ENCODE measurements at places on chromosomes 13 and 19.
A peak's percentile ranks its signal among the peaks of the same experiment; 100 is the strongest.

GRCh38 chr13:104632736-104633135 lies 1566.5 kb upstream of the SLC10A2 start:
- peak; percentile 10 for DNase-seq

DNA sequence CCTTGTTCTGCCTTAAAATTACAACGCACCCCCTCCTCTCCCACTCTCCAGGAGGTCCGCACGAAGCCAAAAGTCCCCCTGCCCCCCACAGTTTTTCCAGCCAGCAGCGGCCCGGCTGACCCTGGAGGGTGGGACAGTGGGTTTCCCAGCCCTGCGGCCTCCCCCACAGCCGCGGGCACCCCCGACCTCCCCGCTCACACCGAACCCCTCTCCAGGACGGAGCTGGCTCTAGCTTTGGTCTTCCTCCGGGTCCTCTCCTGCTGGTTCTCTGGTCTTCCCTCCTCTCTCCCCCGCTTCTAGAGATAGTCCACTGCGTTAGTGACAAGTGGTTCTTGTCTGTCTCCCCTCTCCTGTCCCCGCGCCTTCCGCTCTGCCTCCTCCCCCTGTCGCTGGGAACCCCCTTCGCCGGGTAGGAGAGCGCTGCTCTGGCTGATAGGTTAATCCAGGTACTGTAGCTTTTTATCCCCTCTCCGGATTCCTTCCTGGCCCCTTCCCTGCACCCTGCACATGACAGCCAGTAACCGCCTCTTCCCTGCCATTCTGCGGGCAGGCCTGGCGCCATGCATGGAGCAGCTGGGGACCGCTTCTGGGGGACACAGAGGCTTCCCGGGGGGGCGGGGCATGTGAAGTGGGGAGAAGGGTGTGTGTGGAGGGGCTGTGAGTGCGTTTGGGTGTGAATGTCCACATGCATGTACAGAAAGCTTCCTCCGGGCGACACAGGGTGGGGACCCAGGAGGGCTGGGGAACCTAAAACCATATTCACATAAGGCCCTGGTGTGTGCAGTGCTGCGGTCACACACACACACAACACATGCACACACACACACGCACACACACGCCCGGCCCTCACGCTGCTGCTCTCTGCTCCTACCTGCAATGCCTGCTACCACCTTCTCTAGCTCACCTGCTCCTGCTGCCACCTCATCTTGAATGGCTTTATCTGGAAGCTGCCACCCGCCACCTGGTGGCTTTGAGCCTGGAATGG lies 17.2 kb downstream of the PRR36 start:
- DNase-seq: no peak

DNA sequence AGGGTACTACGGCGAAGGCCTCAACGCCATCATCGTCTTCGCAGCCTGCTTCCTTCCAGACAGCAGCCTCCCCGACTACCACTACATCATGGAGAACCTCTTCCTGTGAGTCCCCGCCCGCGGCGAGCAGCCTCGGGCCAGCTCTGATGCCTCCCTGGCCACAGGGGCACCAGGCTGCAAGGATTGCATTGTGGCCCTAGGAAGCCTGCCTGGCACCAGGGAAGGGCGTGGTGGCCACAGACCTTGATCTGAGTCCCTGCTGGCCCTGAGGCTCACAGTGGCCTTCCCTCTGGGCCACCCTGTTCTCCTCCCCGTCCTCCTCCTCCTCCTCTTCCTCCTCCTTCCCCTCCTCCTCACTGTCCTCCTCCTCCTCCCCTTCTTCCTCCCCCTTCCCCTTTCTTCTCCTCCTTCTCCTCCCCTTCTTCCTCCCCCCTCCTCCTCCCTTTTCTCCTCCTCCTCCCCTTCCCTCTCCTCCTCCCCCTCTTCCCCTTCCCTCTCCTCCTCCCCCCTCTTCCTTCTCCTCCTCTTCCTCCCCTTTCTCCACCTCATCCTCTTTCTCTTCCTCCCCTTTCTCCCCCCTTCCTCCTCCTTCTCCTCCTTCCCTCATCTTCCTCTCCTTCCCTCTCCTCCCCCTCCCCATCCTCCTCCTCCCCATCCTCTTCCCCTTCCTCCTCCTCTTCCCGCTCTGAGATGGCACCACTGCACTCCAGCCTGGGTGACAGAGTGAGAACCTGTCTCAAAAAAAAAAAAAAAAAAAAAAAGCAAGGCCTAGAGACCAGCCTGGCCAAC lies 24.4 kb upstream of the NMRK2 start:
- no peak for DNase-seq

DNA sequence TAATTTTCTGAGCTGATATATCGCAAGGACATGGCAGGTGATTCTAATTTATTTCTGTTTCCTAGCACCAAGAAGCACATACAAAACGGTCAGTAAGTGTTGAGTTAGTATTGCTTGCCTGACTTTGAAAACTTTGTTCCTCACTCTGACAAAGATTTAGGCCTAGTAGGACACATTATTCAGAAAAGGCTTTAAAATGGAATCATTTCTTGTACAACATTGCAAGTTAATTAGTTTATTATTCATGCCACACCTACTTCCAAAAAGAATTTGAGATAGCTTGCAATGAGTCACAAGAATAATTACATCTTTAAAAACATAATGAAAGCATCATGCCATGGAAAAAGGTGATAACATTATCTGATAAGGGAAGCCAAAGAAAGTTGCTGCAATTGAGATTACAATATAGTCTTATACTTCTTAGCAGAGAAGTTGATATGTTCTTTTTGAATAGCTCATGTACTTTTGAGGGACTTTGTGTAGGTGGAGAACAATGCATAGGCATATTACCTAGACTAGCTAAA lies 474.2 kb downstream of the KLF5 start:
- DNase-seq: no peak

DNA sequence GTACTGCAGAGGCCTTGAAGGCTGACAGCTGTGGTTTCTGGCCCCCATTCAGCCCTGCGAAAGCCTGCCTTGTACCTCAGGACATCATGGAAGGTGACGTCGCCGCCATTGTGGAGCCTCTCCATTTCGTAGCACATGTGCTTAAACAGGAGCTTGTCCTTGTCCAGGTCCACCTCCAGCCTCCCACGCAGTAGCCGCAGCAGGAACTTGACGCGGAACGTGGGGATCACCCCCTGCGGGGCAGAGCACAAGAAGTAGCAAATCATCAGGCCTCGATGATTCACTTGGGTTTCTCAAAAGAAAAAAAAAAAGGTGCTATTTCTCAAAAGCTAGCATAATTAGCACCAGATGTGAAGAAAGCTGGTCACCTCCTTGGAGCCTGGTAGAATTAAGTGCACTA lies 351.0 kb downstream of the NALCN start:
- no peak for DNase-seq

GRCh38 chr13:91368676-91369440 lies 21.4 kb downstream of the MIR17HG start:
- no peak for DNase-seq

- no peak for DNase-seq
These were observed 19.2 kb upstream of the TPM4 start for GRCh38 chr19:16057062-16057461.

GRCh38 chr13:71460211-71460610 lies 406.8 kb downstream of the DACH1 start:
- no peak for DNase-seq

DNA sequence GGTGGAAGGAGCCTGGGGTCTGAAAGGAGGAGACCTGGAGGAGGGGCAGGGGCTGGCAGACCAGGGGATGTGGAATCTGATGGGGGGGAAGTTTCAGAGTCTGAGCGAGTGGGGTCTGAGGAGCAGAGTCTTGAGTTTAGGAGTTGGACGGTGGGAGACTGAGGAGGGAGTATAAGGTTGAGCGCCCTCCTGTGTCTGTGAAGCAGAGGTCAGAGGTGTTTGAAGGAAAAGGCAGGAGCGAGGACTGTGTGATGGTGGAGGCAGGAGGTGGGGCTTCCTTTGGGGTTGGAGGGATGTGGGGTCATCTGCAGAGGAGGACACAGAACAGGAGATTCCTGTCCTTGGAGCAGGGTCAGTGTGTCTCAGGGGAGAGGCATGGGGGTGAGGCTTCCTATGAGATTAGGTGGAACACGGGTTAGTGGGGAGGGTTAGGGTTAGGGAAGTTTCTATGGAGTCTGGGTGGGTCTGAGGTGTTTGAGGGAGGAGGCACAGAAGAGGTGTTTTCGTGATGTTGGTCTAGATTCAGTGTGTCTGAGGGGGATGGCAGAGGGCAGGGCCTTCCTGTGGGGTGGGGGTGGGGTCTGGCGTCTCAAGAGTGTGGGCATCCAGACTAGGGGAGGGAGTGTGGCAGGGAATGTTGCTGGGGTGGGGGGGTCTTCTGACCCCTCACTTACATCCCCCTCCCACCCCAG lies 8.3 kb downstream of the RYR1 start:
- DNase-seq: no peak

DNA sequence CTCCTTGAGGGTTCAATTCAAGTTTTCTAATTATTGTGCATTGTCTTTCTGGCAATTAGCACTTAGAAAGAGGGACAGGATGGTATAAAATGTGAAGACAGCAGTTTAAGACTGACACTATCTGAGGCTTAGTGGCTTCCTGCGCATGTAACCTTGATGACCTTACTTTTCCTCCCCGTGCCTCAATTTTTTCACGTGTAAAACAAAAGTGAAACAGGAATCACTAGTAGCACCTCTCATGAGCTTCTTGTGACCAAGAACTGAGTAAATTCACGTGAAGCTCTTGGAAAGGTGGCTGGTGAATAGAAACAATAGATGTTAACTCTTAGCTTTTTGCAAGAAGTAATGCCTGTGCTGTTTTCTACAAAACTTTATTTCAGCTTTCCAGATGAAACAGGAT lies 233.9 kb downstream of the LMO7 start:
- no peak for DNase-seq

DNA sequence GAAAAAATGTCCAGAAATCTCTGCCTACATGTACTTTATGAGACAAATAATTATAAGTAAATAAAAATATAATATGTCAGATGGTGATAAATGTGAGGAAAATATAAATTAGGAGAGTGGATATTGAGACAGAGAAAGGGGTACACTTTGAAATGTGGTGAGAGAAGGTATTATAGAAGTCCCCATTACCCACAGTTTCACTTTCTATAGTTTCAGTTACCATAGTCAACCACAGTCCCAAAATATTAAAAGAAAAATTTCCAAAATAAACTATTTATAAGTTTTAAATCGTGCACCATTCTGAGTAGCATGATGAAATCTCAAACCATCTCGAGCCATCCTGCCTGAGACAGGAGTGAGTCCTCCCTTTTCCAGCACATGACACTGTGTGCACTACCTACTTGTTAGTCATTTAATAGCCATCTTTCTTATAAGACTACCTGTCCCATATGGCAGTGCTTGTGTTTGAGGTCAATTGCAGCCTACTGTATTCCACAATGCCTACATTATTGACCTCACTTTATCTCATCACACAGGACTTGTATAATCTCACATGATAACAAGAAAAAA lies 653.7 kb downstream of the DACH1 start:
- no peak for DNase-seq

- no peak for DNase-seq
These were observed 190.1 kb downstream of the KLF5 start for GRCh38 chr13:73248711-73249580.

DNA sequence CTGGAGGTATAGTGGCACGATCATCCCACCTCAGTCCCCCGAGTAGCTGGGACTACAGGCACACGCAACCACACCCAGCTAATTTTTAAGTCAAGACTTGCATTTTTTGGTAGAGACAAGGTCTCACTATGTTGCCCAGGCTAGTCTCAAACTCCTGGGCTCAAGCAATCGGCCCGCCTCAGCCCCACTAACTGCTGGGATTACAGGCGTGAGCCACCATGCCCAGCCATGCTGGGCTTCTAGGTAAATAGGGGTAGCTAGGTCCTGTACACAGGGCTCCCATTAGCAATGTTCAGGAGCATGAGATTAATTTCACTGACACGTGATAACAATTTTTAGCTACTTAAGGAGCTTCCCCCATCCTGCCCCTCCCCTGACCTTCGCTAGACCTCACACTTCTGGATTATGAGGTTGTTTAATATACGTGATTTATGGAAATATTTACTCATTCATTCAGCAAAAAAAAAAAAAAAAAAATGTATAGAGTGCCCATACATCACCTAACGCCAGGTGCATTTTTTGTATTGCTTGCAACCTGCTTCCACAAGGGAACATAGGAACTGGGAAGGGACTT lies 19.2 kb downstream of the TMEM272 start:
- no peak for DNase-seq

DNA sequence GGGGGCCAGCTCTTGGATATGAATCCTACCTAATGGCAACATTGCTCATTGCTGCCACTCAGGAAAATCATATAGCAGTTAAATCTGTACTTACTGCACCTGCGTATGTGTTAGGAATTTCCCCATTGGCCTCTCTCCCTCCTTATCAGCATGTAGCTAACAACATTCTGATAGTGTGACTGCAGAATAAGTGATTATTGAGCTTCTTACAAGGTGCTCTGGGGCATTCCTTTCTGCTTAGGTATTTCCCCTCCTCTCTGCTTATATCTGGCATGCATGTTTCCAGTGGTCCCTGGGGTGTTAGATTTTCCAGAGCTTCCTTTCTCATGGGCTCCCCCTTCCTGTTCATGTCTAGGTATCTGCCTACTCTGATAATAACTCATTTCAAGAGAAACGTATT lies 414.1 kb upstream of the SLITRK1 start:
- no peak for DNase-seq

DNA sequence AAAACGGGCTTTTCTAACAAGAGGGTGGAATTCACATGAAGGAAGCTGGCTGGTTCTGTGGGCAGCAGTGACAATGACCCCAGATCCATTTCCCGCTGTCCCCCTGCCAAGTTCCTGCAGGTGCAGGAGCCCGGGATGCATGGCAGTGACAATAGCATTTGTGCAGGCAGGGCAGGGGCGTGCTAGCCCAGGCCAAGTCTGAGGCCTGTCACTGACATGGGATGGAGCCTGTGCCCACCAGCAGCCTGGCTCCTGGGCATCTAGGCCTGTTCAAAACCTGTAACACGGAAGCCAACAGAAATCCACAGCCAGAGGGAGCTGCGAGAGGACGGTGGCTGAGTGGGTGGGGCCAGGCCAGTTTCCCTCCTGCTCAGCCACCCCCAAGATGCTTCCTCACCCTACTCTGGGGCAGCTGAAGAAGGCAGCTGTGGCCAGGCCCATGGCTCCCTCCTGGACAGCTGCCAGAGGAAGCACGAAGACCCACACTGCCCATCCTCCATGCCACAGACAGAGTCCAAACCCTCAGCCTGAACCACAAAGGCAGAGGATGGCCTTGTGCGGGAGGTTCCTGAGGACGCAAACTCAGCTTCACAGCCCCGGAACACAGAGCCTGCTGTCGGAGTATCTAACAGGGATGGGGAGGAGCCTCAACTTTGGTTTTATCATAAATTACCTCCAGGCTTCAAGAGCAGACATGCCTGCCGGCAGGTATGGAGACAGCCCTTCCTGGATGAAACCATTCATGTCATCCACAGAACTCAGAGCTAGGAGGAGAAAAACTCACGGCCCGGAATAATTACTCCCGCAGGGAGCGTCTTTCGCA lies 74.0 kb downstream of the CEBPG start:
- no peak for DNase-seq

GRCh38 chr13:50224534-50224933 lies 209.3 kb downstream of the KCNRG start:
- DNase-seq: no peak

GRCh38 chr13:51590231-51590970 lies 6.1 kb downstream of the WDFY2 start:
- no peak for DNase-seq

DNA sequence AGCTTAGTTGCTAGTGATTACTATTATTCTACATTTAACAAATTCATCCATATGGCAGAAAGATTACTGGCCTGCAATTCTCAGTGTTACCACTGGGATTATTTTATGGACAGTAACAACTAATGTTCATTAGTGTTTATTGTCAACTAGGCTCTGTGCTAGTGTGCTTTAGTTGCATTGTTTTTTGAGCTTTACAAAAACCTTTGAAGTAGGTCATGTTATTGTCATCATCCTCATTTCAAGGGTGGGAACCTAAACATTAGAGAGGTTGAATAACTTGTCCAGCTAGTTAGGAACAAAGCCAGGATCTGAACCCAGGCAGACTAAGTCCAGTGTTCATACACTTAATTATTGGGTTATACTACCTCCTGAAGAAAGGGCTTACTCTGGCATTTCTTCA lies 27.8 kb upstream of the TDRD3 start:
- no peak for DNase-seq

Data from right kidney (tissue), 9 donors.